ENCODE measurements at places on chromosomes 6 and 20. TPM values are rescaled to one million over a fixed set of nuclear protein-coding genes. Genes with fewer than 3 reads are reported as not detected.

Gene MEA1
- total RNA-seq = 54.5 TPM

Gene MLIP
- 1.2 TPM for total RNA-seq

Gene BCLAF1
- total RNA-seq = 143 TPM

Gene CAPN11
- 2.0 TPM for total RNA-seq

Gene NFATC2
- 7.3 TPM for total RNA-seq

Gene THBS2
- total RNA-seq = 5.3 TPM

Gene BEND6
- 0.61 TPM for total RNA-seq

Gene EGFL8
- total RNA-seq = 13.7 TPM

Gene MYLK4
- total RNA-seq = 0.35 TPM

Gene PDE10A
- total RNA-seq = 3.4 TPM

Gene ARG1
- 0.74 TPM for total RNA-seq

Gene DPPA5
- not detected for total RNA-seq

Gene BHLHE23
- total RNA-seq = not detected

Gene E2F1
- 23.3 TPM for total RNA-seq

Gene CYB5R4
- 35.4 TPM for total RNA-seq

Gene ADGB
- total RNA-seq = 0.72 TPM

Gene UST
- 1.1 TPM for total RNA-seq

Gene SLC32A1
- not detected for total RNA-seq

Gene PACSIN1
- 0.05 TPM for total RNA-seq

Gene ETV7
- 2.9 TPM for total RNA-seq

Gene SLPI
- 109 TPM for total RNA-seq

Gene GHRH
- total RNA-seq = not detected

Gene SIRPB2
- 0.74 TPM for total RNA-seq

Gene SLC26A8
- 0.27 TPM for total RNA-seq

Gene PKIB
- 113 TPM for total RNA-seq

Gene SALL4
- 0.13 TPM for total RNA-seq

Gene ASIP
- total RNA-seq = not detected

Gene USP49
- total RNA-seq = 1.7 TPM

Gene HLA-DMB
- total RNA-seq = 6.7 TPM

Gene GUCA1A
- not detected for total RNA-seq

Gene ZNF133
- 7.4 TPM for total RNA-seq

Gene TNFRSF6B
- total RNA-seq = 7.5 TPM

Measured in colonic mucosa (tissue), 4 donors.